ENCODE measurements at places on chromosomes 12 and 14.

DNA sequence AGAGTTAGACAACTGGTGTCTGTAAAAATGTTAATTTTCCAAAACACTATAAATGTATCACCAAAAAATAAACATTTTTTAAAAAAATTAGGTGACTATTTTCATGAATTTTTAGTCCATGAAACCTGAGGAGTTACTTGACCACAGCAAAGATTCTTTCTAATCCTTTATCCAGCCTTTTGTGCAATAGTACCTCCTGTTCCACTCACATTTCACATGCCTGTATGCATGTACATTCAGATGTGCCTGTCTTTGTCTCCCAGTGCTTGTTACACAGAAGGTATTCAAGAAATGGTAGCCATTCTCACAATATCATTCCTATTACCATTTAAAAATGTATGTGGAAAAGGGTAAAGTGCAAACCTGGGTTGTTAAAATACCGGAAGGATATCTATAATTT is 857.0 kb downstream of the DIO2 start:
- no peak for DNase-seq

DNA sequence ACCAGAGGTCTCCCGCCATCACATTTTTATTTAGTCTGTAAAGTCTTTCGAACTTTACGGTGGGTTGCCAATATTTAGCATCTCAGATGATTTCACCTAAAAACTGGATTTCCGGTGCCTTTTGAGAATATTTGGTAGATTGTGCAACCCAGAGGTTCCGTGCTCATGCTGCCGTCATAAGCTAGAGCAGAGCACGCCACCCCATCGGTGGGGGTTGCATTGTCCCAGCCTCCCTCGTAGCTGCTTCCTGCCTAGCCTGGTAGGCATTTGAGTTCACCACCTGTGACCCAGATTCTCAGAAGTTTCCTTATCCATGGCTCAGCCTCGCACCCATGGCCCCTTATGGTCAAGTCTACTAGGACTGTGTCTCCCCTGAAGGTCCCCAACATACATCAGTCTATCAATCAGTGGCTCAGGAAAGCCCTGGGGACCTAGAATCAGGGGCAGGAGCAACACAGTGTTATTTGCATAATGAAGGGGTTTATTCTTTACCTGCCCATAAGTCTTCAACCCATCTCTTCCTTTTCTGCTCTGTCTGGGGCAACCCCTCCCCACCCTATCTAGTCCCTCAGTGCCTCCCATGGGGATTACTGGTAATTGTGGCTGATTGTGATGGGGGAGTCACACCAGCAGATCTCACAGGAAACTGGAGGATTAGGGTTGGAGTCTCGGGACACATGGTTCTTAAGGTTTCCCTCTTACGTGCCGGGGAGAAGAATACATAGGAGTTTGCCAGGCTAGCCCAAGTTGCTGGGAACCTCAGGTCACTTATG is 152.3 kb downstream of the PHETA1 start:
- no peak for DNase-seq

- DNase-seq: no peak
These were observed 397.1 kb downstream of the APAF1 start for GRCh38 chr12:99042226-99042625.

DNA sequence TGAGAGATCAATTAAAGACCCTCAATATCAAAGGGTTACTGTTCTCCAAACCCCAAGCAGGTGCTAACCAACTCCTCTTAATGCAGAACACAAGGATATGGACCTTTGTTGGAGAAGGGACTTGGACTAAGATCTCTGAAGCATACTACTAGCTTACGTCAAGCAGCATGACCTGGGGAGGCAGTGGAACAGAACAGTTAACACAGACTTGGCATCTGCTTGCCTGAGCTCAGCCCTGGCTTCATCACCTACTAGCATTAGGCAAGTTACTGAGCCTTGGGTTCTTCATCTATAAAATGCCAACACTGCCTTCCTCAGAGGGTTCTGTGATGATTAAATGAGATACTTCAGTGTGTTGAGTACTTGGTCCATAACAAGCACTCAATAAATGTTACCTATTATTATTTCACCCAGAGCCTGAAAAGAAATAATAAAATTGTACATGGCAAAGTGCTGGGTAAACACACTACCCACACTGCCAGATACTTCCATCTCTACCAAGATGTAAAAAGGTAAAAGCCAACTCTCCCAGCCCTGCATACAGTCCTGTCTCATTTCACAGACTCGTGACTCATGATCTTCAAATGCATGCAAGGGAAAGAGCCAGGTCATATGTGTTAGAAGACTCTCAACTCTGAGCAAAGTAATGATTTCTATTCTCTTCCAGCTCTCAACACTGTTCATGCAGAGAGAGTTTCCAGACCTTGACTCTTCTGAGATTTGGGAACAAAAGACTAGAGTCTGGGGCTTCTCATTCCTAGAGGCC is 39.7 kb downstream of the FMNL3 start:
- no peak for DNase-seq

GRCh38 chr12:28035500-28035899 is 63.0 kb upstream of the PTHLH start:
- DNase-seq: no peak

DNA sequence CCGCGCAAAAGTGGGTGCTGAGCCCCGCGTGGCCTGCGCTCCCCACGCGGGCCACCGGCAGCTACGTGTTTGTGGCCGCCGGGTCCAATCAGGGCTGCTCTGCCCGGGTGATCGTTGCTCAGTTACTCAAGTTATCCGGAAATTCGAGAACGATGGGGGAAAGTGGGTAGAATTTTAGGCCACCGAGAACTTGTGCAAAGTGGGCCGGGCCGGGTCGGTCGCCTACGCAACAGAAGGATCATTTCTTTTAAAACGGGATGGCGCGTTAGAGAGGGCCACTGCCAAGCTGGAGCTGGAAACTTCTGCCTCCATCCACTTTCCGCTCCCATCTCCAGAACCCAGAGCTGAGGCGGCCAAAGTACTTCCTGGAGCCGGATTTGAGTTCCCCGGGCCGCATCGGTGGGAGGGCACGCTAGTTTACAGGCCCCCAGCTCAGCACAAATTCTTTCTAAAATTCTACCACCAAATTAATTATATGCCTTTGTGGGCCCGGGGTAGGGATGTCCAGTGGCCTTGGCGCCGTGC is 3.5 kb downstream of the RFX4 start:
- peak; percentile 25 for DNase-seq

- no peak for DNase-seq
These were observed 470.6 kb downstream of the EGLN3 start for GRCh38 chr14:33480071-33480886.

GRCh38 chr12:121060149-121061001 is 21.3 kb upstream of the OASL start:
- no peak for DNase-seq

GRCh38 chr12:52229836-52230343 is 3.2 kb upstream of the KRT7 start:
- no peak for DNase-seq

- DNase-seq: no peak
These were observed 542.4 kb downstream of the FLRT2 start for GRCh38 chr14:86072116-86072894.

DNA sequence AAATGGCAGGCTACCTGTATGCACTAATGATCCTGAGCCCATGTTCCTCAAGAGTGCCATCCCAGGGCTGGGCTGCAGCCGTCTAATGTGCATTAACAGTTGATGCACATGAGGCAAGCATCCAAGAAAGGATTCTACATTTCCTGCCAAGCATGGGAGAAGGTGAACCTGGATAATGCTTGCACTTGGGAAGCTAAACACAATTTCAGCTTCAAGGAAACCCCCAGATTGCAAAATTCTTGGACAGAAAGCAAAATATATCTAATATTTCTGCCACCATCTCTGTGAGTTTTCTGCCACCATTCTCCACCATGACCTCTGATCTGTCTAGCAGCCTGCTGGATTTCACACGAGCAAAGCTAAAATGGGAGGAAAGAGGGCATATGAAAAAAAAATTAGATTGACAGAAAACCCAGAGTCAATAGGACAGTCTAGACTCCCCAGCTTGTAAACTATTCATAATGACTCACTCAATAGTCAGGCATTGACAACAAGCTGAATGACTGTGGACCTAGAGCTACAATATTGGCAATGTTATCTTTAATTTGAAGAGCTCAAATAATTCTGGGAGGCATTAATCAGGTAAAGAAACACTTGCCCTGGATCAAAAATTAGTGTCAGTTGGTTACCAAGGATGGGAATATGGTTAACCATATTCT is 91.9 kb upstream of the BCL2L14 start:
- DNase-seq: no peak

DNA sequence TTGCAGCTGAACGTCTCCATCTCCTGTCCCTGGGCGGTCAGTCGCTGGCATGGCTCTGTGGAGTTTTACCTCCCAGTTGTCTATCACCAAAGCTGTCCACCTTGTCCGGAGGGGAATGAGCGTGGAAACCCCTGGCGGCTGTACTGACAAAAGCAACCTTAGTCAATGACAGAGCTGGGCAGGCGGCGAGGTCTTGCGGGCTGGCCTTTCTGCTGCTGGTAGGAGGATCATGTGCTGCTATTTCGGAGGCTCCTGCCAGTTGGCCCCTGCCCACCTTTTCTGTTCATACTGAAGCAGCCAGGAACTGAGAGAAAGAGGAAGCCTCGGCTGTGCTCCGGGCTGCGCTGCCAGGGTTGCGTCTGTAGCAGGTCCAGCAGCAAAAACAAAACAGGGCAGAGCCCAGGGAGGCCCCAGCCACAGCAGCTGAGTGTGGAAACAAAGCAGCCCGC is 57.7 kb downstream of the HMGA2 start:
- no peak for DNase-seq

GRCh38 chr14:65599375-65599774 is 186.8 kb downstream of the FUT8 start:
- no peak for DNase-seq

GRCh38 chr12:1531153-1531653 is 63.2 kb downstream of the FBXL14 start:
- peak; percentile 62 for DNase-seq

GRCh38 chr12:78457938-78458337 is 406.6 kb upstream of the SYT1 start:
- no peak for DNase-seq

GRCh38 chr14:76917158-76917596 is 91.0 kb downstream of the LRRC74A start:
- peak; percentile 67 for DNase-seq

DNA sequence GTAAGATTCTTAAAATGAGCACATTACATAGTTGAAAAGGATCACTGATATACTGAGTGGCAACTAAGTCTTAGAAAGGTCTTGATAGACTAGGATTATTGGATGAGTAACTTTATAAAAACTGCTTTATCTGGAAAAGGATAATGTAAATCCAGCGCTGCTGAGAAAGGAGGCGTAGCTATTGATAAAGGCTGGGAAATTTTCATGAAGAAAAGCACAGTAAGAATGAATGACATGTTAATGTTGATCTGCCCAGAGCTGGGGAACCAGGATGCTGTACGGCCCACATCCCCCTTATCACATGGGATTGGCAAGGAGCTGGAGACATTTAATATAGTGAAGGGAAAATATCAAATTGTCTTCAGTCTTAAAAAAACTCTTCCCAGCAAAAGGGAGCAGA is 174.0 kb downstream of the APAF1 start:
- DNase-seq: no peak

DNA sequence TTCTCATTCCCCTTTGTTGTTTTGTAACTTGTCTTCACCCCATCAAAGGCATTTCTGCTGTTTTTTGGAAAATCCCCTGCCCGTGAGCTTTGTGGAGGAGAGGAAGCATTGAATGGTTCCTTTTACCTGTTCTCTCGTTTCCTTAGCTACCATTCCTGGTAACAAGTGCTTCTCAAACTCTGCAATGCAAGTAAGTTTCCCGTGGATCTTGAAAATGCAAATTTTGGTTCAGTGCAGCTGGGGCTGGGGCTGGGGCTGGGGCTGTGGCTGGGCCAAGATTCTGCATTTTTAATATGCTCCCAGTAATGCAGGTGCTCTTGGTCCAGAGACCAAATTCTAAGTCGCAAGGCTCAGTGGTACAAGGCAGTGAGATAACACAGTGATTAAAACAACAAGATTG is 151.6 kb downstream of the TTLL5 start:
- DNase-seq: no peak

DNA sequence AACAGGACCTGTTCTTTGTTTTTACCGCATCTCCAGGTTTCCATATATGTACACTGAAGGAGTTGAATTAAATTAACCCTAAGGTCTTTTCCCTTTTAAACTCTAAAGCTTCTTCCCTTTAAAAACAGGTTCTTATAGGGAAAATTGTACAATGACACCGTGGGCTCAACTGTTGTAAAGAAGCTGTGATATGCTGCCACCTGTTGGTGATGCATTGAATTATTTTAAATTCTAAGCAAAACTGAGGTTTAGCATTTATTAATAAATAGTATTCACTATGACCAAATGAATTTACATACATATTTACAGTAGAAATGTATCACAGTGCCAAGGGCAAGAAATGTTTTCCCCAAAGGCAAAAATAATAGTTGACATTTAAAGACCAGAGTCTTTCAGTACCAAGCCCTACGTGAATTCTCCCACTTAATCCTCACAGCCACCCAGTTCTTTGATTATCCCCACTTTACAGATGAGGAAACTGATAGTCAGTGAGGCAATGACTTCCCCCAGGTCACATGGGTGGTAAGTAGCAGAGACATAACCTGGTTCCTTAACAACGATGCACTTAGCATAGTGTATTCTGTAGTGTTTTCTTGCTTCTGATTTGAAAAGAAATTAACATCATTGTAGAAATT is 35.7 kb upstream of the TMEM263 start:
- peak; percentile 22 for DNase-seq

DNA sequence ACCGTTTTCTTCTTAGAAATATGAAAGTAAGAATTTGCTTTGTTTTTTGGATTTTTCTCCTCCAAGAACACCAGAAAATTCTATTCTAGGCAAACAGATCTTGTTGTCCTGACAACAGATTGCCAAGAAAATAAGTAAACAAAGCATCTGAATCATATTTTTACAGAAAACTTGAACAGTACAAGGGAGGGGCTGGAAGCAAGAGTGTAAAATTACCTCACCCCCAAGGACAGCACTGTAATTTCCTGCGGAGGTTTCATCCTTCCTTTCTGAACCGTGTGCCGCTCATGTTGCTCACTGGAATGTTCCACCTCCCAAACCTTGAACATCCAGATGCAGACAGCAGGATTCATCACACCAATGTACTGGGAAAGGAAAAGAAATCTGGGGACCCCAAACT is 5.4 kb upstream of the CAMKK2 start:
- DNase-seq: no peak

DNA sequence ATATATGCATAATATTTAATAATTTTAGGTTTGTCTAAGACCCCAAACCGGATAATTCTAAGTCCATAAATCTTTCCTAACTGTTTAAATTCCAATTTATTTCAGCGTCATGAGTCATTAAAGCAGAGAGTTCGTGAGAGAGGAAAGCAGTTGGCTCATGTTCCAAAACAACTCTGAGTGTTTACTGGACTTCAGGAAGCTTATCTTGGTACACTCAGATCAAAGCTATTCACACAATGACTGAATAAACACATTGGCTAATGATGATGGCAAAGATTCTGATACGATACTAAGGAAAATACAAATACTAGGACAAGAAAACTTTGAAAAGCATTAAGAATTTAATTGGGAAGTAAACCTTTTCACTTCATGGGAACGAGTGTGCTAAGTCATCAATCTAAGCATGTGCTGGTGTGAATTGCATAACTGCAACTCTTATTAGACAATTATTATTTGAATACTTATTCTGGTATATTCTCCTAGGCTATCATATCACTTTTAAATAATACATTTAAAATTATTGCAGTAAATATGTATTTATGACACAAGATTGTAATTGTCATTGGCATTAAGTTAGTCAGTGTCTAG is 34.8 kb upstream of the CLEC14A start:
- DNase-seq: no peak
